ENCODE measurements at places on chromosomes 16 and 17.

DNA sequence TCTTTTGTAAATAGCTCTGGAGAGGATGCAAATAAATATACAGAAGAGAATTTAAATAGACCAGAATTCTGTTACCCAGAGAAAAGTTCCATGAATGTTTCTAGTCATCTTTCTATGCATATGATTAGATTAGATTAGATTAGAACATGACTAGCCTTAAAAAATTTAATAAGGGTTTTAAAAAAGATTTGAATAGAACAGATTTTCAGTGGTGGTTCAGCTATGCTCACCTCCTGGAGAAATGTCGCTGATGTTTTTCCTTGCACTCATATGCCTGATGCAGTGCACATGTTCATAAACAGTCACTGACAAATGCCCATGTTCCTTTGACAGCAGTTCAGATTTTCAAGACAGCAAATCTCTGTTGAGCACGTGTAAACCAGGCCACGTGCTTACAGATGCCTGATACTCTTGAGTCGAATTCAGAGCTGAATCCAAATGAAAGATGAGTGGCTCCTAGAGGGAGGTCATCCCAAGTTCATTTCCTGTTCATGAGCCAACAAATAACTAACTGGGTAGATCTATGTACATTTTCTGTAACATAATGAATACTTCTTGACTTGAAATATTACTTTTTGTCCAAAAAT lies 19.9 kb upstream of the RAB11FIP4 start:
- DNase-seq = no peak

GRCh38 chr17:36869856-36870719 lies 67.2 kb upstream of the LHX1 start:
- no peak for DNase-seq

DNA sequence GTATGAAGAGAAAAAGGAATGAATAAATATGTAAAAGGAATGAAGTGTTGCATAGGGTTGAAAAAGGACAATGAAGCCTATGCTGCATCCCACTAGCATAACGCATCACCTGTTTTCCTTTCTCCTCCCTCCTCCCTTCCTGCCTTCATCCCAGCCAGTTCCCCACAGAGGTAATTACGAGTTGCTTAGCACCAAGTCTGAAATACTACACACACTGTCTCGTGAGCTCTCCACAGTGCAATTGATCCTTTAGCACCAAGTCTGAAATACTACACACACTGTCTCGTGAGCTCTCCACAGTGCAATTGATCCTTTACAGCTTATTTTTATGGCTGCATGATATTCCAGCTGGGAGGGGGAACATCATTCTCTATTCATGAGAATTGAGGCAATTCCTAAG lies 1.1 kb upstream of the DRC7 start:
- no peak for DNase-seq

GRCh38 chr16:68907781-68908181 lies 64.5 kb downstream of the TANGO6 start:
- DNase-seq = no peak

DNA sequence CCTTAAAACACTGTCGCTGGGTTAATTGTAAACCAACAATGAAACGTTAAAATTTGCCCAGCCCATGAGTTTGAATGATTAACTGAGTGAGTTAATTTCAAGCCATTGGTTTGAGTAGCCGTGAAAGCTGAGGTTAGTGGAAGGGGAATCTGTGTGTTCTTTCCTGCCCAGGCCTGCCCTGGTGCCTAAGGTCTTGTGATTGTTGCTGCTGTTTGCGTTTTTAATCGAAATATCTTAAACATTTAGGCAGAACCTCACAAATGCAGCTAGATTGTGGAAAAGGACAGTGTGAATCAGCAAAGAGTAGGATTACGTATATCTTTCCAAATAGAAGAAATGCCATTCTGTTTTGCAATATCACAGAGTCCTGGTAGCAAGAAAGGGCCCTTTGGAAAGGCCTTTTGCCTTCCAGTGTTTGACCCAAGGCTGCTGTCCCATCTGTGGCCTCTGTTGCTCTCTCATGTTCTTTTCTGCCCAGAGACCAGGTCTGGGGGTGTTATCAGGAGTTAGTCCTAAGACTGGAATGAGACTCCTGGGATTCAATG lies 113.8 kb downstream of the MSI2 start:
- DNase-seq = no peak

DNA sequence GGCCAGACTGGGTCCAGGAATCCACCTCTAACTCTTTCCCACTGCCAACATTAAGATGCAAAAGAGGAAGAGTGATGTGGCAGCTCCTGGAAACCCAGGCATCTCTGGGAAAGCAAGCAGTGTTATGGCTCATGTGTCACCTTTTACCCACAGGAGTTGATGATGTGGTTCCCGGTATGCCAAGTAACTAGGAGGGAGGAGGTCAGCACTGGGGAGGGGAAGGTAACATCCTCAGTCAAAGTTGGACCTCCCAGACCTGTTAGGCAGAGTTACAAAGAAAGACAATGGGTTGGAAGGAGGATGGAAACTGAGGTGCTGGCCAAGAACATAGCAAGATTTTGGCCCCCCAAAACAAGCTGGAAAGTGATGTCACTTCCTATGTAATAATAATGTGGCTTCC lies 11.4 kb downstream of the KRABD2 start:
- no peak for DNase-seq

- DNase-seq = no peak
Measured at GRCh38 chr17:301681-302299, 50.8 kb downstream of the RPH3AL start.

- DNase-seq = no peak
Measured at GRCh38 chr17:76707985-76708807, 2.6 kb downstream of the MXRA7 start.

Measured in CD4-positive, alpha-beta T cell treated with Interleukin-6 at 100 ng/mL for 8 hours (primary cell).